ENCODE measurements at places on chromosomes 12 and 14.

DNA sequence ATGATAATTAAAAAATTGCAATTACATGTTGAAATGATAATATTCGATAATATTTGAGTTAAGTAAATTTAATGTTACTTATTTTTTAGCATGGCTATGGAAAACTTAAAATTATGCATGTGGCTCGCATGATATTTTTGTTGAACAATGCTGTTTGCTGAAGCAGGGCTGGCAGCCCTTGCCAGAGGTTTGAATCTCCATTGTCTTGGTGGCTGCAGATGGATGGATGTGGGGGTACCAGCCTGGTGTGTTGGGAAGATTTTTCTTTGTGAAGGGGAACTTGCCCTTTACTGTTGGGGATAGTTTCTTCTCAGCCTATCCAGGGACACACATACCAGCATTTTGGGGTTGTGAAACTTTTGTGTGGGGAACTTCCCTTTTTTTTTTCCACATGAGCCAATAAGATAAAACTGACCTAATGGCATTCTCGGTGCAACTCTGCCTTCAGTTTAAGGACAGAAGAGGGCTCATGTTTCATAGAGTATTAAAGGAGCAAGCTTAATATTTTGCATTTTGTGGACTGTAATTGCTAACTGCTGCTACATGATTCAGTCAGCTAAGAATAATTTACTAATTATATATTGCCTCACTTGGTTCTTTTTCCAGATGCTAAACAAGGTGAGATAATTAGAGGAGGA, 8.8 kb downstream of the RASSF3 start:
- peak; percentile 95 for DNase-seq

- DNase-seq, result no peak
Observed at GRCh38 chr14:29262979-29263378, 496.4 kb downstream of the FOXG1 start.

DNA sequence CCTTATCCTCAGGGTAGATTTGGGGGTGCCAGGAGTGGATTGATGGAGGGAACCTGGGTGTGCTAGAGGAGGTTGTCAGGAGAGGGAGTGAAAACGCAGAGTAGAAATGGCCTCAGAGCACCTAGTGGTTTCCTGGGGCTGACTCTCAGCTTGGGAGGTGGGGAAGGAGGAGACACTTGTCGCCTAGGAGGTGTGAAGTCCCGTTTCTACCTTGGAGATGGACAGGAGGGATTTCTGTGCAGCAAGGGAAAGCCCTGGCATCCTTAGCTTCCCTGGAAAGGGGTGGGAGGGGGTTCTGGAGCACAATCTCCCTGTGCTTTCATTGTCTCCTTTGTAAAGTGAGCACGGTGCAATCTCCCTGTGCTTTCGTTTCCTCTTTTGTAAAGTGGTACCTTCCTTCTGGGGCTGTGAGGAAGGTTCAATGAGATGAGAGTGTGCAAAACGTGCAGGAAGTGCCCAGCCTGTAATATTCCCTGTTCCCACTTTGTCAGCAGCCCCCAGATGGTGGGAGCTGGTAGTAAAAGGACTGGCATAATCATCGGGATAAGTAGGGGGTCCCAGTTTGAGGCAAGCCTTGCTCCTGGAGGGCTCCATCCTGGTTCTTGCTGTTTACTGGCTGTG, 1.6 kb downstream of the OAS3 start:
- DNase-seq, result peak; percentile 4

DNA sequence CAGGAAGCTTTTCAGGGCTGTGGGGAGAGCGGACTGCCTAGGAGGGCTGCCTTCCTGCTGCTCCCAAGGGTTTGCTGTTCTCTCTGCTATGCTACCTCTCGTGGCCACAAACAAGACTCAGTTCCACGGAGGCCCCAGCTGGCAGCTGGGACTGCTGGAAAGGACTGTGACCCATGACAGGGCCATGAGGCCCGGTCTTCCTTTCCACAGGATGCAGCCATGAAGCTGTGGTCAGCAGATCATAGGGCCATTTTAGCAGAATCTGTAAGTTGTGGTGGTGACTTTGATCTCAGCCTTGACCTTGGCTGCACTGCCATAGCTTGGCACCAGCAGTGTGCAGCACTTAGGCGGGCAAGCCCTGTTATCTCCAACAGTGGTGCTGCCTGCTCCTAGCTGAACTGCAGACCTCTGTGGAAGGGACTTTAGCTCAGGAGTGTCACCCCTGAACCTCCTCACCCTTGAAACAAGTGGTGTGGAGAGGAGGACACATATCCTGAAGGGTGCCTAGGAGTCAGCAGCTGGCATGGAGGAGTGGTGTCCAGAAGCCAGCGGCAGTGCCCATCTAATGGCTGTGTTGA, 12.3 kb downstream of the KRT80 start:
- no peak for DNase-seq

GRCh38 chr12:92078167-92079053, 67.2 kb downstream of the BTG1 start:
- peak; percentile 14 for DNase-seq

GRCh38 chr12:75591628-75592027, 80.2 kb upstream of the KRR1 start:
- no peak for DNase-seq

DNA sequence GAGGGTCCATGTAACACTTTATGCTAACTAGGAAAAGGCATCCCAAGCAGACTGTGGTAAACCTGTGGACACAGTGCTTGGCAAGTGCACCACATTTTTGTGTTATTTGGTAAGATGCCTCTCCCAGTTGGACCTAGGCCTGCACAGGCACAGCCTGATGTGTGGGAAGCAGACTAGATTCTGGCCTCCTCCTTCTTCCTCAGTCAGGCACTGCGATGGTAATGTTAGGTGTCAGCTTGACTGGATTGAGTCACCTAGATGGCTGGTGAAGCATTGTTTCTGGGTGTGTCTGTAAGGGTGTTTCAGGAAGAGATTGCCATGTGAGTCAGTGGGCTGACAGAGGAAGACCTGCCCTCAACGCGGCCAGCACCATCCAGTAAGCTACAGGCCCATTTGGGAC, 25.3 kb upstream of the RHOJ start:
- no peak for DNase-seq

DNA sequence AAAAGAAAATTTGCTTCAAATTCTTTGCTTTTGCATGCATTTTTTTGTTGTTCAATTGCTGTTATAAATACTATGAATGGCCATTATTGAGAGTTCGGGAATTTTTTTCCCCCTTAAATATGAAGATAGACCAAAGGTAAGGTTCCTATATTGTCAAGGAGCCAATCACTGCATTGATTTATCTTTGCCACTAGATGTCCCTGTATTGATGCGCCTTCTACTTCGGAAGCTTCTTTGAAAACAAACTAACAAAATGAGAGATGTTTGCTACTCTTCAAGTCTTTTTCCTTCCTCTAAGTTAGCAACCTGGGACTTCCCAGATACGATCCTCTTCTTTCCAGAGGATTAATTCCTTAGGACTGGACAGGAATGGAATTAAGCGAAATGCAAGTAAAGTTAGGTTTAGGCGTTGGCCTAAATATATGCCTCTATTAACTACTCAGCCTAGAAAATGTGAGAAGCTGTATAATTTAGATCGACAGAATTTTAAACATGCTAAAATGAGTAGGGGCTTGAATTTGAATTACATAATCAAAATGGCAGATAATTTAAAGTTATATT, 318.1 kb downstream of the AEBP2 start:
- DNase-seq, result peak; percentile 55

DNA sequence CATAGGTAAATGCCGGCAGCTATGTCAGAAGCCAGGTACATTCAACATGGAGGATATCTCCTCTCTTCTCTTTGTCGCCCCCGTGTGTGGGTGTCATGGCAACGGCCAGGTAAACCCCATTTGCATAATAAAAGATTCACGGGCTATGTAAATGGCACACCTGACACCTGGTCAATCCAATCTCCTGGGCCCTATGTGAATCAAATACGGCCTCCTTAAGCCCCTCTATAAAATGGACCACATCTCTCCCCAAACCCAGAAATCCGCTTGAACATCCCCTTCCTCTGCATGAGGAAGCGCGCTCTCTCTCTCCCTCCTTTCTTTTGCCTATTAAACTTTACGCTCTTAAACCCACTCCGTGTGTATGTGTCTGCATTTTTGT, 363.7 kb downstream of the SOX5 start:
- DNase-seq, result no peak

DNA sequence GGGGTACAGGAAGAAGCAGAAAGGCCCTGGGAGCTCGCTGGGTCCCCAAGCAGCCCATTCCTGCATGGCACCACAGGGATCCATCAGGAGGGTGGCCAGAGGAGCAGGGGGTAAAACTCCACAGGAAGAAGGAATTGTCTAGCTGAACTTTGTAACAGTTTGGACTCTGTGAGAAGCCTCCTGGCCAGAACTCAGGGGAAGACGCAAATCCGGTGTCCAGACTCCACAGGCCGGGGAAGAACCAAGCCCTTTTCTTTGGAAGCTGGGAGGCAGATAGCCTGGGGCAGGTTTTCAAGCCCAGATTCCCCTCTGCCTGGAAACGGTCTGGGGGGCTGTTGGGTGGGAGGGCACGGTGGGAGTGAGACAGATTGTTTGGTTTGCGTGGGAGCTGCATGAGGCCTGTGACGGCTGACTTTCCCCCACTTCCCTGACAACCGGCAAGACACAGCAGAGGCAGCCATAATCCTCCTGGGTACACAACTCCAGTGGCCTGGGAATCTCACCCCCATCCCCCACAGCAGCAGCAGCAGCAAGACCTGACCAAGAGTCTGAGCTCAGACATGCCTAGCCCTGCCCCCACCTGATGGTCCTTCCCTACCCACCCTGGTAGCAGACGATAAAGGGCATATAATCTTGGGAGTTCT, 16.7 kb downstream of the GPHB5 start:
- no peak for DNase-seq

GRCh38 chr14:24297190-24297964, 2.2 kb downstream of the DHRS1 start:
- peak; percentile 39 for DNase-seq

- DNase-seq, result no peak
Observed at GRCh38 chr14:71523630-71524319, 408.5 kb upstream of the RGS6 start.

- no peak for DNase-seq
Observed at GRCh38 chr12:130338794-130339601, 1.3 kb downstream of the PIWIL1 start.

GRCh38 chr14:33282331-33283230, 343.9 kb downstream of the NPAS3 start:
- no peak for DNase-seq

DNA sequence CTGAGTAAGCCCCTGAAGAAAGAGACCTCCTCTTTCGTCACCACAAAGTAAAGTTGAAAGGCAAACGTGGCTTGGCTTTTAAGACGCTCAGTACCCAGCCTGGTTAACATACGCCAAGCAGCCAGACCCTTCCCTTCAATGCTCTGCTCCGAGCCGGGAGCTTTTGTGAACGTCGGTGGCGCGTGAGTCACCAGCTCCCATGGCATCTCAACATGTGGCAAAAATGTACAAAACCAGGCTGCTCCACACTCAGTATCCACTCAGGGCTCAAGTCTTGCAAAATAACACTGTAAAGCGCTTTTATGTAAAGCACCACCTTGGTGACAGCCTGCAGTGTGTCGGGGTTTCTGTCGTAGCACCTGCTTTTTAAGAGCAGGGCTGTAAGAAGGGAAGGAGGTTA, 89.0 kb downstream of the SETD3 start:
- DNase-seq, result no peak

GRCh38 chr12:33192226-33192625, 247.4 kb downstream of the SYT10 start:
- DNase-seq, result no peak

- DNase-seq, result no peak
Observed at GRCh38 chr12:6200256-6201212, at the start of gene CD9. Gene CD9, plus strand, starts transcription at chr12:6200400. Its CDS starts 100 bp downstream, at chr12:6200500.

- no peak for DNase-seq
Observed at GRCh38 chr12:27971606-27972005, 927 bp downstream of the PTHLH start.

DNA sequence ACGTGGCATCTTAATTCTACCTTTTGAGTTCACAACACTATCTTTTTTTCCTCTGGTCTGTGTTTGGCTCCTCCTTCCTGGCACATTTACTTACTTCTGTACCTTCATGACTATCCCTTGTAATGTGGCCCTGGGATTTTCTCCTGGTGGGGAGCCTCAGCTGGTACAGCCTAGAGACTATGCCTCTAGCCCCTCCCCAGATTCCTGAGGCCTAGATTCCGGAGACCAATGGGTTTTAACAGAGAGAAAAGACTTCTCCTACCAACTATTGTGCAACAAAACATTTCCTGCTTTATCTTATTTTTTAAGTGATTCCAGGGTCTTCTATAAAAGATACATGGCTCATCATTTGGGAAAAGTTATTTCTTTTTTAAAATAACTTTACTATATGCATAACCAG, 216.2 kb upstream of the KRR1 start:
- no peak for DNase-seq

- DNase-seq, result no peak
Observed at GRCh38 chr14:78847801-78848200, 677.6 kb downstream of the NRXN3 start.

DNA sequence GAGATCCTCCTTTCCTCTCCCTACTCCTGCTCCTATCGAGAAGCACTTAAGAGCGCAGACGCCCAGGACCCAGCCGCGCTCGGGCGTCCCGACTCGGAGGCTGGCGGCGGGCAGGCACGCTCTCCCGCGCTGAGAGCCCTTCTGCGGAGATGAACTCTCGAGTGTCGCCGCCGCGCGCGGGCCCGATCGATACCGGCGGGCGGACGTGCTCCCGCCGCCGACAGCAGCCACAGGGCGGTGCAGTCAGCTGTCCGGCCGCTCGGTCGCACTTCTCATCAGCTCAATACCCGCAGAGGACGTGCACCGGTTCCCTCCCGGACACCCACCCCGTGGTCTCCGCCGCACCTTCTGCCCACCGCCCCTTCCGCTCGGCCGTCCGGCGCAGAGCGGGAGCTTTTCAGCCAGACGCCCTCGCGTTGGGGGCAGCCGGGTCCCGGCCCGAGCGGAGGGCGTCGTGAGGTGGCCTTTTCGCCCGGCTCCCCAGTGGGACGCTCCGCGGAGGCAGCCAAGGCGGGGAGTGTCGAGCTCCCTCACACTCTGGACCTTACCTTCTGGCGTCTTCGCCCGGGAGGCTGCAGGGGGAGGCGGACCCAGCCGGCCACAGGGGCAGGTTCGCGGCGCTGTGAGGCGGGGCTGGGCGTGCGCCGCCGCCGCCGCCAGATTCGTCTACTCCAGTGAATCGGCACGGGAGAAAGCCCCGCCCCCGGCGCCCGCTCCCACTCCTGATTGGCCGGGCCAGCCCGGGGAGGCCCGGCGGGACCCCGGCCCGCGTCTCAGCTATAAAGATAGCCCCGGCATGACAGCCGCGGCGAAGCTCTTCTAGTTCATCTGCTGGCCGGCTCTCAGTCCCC, at the start of gene INSM2:
Gene INSM2, plus strand, starts transcription at position 808 of the 851 bp plus-strand sequence. CDS start 89 bp downstream, outside the sequence.
- no peak for DNase-seq

GRCh38 chr14:96422992-96423391, 31.1 kb downstream of the AK7 start:
- no peak for DNase-seq

- no peak for DNase-seq
Observed at GRCh38 chr12:32902287-32902997, 5.9 kb upstream of the PKP2 start.

DNA sequence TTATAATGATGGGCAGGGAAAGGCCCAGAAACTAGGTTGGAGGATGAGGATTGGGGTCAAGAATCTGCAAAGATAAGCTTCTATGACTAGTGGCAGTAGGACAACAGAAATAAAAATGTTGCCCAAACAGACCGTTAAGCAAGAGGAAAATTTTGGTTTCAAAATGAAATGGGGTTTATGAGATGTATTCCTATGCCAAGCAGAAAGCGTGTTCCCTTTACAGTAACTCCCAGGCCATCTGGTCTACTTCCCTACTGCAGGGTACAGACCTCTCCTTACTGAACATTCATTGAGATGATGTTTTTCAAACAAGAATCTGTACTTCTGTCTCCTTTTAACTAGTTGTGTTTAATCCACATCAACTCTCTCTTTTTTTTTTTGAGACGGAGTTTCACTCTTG, 20.4 kb upstream of the TMEM229B start:
- no peak for DNase-seq
